ENCODE measurements at places on chromosomes 3 and 15.
A peak's percentile ranks its signal among the peaks of the same experiment; 100 is the strongest.

DNA sequence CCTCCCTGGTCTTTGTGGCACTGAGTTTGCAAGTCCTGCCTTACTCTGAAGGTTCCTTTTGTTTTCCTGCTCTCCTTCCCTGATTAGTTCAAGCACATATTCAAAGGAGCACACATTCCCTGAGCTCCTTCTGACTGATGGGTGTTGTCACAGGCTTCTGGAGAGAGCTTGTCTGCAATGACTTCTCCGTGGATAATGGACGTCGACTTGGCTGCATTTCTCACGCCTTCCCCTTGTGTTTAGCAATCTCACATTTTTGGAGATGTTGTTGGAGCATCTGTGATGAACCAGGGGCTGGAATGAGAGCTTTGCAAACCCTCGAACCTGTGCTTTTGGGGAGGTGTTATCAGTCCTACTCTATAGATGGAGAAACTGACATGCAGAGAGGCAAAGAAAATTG lies 375.4 kb upstream of the PROK2 start:
- no peak for DNase-seq

DNA sequence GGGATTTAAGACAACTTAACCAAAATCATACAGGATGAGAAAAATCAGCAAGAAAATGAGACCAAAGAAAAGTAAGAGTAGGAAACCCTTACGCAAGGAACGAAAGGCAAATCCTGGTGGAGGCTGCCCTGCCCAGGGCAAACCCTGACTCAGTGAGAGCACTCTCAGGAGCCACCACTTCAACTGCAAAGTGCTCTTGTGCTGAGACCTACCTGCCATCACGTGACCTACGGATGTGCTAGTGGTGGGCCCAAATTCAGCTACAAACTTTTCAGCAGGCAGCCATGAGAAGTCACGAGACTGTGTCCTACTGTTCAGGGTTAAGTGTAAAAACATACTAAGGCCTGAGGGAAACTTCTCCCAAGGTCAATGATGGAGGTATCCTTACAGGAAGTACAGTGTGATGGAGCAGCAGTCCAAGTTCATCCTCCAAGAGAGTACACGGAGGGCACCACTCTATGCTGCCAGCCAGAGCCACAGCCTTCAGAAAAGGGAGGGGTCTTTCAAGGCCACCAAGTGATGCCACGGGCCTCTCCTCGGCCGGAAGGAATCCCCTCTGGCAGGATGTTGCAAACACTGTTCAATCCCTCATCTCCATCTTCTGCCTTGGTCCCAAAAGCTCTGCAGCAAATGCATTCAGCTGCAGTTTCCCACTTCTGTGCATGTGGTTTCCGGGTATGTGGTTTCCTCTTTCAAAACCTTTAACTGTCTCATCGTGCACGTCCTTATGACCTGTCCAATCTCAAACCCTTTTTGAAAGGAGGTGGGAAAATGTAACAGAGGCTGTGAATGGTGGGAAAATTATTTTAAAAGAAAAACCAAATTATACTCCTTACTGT lies 9.5 kb downstream of the CHSY1 start:
- DNase-seq: peak; percentile 85

DNA sequence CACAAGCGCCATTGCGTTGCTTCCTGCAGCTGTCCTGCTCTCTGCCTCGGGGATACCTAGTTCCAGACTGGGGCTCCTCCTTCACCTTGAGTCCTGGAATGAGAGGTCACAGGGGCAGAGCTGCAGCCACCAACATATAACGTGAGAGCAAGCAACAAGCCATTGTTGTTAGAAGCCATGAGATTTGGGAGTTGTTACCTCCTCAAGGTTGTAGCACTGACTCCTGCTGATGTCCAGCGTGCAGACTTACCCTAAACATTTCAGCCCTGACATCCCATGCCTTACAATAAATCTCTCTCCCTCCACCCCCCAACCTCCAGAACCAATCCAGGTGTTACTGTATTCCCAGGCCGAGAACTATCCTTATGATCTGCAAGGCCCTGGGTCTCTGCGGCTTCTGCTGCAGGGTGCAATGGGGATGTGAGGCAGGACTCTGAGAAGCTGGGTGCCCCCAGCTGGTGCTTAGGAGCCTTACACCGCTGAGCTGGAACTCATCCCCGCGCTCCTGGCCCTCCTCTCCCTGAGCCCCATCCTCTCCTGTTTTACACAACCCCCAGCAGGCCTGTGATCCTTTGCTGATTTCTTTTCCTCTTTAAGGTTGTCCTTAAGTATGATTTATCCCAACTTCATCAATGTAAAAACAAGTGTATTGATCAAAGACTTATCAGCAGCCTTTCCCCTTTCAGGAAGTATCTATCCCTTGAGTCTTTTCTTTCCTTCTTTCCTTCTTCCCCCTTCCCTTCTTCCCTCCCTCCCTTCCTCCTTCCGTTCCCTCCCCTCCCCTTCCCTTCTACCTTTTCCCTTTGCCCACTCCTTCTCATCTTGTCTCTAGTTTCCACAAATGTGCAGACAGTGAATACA lies 84.2 kb upstream of the ABHD2 start:
- DNase-seq: peak; percentile 70

DNA sequence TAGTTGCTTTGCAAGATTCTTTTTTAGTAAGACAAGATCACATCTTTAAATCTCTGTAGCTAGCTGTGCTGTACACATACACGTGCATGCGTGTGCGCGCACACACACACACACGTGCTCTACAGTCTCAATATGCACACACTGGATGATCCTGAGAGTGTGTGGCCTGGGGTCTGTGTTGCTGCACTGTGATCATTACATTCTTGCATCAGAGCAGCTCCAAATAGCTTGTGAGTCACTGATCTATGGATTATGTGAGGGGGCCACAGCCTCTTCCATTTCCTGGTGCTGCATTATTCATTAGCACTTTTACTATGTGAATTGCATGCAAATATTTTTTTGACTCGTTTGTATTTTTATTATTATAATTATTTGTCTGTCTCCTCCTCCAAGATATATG lies 34.6 kb downstream of the MCTP2 start:
- DNase-seq: no peak

DNA sequence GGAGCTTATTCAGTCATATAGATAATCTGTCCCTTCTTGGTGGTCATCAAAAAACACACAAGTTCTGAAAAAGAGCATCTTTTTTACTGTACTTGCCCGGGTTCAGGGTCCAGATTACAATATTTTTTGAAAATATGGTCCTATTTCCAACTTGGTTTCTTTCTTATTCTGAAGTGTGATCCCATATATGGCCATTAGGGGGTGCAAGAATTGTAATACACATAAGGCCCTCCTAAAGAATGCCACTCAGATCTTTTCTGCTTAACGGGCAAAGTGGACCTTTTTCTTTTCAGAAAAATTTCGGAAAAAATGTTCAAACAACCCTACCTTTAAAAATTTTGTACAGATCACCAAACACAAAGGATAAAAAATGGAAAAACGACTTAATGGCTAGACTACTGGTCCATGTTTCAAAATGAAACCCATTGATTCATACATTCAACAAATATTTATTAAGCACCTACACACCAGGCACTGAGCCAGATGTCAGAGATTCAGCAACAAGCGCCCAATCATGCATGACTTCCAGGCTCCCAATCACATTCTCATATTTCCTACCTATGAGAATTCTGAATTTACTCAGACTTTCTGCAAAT lies 102.0 kb upstream of the MYRIP start:
- peak; percentile 49 for DNase-seq

DNA sequence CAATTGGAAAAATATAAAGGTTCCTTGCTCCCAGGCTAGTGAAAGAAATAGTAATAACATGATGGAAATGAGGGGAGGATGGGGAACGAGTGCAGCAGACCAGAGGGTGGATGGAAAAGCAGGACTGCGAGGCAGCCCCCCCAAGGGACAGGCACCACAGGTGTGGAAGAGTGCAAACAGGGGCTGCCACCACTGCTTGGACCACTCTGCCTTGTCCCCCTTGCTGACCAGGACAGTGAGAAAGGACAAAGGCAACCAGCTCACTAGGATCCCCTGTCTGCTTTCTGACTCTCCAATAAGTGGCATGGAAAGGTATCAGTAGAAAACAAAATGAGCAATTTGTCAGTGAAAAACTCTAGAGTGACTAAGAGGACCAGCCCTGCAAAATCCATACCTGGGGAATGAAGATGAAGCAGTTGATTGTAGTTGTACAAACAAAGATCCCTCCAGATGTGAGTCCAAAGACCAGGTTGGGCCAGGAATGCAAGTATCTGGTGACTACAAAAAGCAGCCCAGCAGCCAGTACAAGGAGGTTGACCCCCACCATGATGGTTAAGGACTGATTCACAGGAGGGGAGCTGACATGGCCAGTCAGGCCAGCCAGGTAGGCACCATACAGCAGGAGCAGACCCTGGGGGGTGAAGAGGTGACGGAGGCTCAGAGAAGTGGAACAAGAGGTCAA lies 86.6 kb upstream of the GSK3B start:
- no peak for DNase-seq

GRCh38 chr3:9678493-9678892 lies 25.1 kb upstream of the CPNE9 start:
- DNase-seq: no peak

- peak; percentile 70 for DNase-seq
Measured at GRCh38 chr3:12750223-12750622, 8.8 kb downstream of the TMEM40 start.

GRCh38 chr3:187101184-187102072 lies 37.9 kb downstream of the RPL39L start:
- peak; percentile 88 for DNase-seq

DNA sequence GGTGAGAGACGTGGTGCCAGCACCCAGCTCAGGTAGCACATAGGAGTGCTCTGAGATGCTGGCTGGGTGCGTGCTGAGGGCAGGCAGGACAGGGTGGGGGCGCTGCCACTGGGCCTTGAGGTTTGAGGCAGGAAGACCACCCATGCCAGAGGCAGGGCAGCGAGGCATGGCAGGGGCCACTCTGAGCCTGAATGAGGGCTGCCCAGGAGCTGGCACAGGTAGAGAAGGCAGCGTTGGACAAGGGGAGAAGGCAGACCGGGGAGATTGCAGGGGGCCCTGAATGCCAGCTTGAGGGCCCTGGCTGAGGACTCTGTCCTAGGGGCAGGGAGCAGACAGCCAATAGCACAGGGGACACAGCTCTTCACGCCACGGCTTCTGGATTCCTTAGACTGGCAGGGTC lies 50.2 kb downstream of the ADAMTS7 start:
- DNase-seq: no peak

- DNase-seq: peak; percentile 65
Measured at GRCh38 chr3:121735047-121735696, 14.4 kb downstream of the GOLGB1 start.

GRCh38 chr3:44186712-44187111 lies 55.0 kb upstream of the TOPAZ1 start:
- no peak for DNase-seq

GRCh38 chr3:28376424-28376823 lies 27.8 kb upstream of the AZI2 start:
- DNase-seq: peak; percentile 62

GRCh38 chr15:57566834-57567233 lies 24.9 kb upstream of the MYZAP start:
- DNase-seq: no peak

DNA sequence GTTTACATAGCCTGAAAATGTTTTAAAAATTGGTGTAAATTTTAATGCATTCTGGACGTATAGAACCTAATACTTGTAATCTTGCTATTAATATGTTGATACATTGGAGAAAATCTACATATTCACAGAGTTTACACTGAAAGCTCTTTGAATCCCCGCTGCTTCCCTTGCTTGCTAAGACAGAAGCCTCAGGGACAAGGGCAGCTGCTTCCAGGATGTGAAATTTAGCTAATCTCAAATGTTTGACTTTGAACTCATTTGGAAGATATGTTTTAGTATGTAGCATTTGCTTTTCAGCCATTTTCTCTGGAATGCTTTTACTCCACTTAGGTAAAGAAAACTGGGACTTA lies 172.0 kb downstream of the RBMS3 start:
- DNase-seq: no peak

DNA sequence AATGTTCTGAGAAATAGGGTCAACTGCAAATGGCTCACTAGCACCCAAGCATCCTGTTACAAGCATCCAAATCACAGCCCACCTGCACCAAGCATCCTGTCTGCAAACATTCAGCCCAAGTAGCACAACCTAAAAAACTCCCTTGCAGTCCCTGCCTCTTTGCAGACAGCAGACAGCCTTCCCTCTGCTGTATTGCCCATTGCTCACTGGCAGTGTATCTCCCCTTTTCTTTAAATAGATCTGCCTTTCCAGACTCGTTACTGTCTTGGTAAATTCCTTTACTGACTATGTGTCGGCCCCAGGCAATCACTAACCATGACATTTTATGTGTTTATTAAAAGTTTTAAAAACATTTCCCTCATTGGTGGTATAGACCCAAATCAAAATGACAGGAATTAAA lies 155.4 kb downstream of the ADAMTSL3 start:
- DNase-seq: no peak

DNA sequence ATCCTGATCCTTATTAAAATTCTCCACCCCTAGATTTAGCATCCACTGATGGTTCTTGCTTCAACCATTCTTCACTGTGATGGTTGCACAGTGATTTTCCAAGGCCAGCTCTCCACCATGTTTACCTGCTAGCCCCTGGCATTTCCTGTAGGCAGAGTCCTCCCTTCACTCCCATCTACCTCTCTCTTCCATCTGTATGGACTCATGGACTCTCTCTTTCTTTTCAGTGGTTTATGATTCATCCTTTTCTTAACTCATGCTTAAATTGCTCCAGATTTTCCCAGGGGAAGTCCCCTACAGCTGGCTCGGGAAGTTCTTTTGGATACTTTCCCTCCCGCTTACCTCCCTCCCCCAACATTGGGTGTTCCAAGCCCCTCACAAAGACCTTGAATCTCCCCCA lies 18.7 kb downstream of the TGM4 start:
- DNase-seq: peak; percentile 79

DNA sequence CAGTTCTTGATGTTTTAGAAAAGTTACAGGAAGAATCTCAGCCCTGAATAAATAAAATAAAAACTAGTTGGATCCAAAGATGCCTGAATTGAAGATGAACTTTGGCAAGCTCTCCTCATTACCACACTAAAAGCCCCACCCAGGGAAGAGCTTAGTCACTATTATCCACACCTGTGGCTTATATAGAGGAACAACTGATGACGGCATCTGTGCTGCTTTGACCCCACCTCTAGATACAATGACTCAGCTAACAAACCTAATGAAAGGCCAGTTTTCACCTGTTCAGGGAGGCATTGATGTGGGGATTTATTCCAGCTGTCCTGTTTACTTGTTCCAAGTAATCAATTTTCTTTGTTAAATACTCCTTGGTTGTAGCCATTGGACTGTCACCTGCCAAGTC lies 604.7 kb upstream of the EPHA6 start:
- DNase-seq: no peak

DNA sequence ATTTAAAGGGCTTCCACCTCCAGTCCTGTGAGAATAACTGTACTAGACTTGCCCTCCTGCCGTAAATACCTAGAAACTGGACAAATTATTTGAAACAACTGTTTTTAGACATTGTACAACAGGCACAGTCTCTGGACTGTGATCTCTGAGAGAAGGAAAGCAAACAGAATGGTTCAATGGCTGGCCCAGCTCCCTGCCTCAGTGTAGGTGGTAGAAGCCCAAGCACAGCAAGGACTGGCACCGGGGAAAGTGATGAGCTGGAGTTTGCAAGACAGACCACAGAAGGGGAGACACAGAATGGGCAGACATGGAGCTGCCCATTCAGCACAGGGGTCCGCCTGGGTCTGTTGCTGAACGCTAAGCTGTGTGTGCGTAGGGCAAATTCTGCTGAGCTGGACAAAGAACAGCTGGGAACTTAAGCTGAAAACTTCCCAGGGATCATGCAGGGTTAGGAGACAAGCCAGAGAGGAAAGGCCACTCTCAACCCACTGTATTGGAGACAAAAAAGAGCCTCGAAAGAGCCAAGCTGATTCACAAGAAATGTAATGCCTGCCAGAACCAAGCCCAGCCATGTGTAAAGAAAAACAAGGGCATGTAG lies 52.6 kb upstream of the SEC61A1 start:
- no peak for DNase-seq

All from iris pigment epithelial cell (primary cell).